ENCODE measurements at places on chromosomes 2 and 18. TPM values are rescaled to one million over a fixed set of nuclear protein-coding genes. Genes with fewer than 3 reads are reported as not detected.

GRCh38 chr2:58601017-58601416 is 359.9 kb upstream of the FANCL start:
- H3K27me3 ChIP-seq: no peaks in the 10 kb centered on the region
- H3K4me1 ChIP-seq: no peaks in the 10 kb centered on the region
- H3K36me3 ChIP-seq: no peaks in the 10 kb centered on the region
- DNase-seq: no peak
- no peak overlapping the region for H3K4me3 ChIP-seq

DNA sequence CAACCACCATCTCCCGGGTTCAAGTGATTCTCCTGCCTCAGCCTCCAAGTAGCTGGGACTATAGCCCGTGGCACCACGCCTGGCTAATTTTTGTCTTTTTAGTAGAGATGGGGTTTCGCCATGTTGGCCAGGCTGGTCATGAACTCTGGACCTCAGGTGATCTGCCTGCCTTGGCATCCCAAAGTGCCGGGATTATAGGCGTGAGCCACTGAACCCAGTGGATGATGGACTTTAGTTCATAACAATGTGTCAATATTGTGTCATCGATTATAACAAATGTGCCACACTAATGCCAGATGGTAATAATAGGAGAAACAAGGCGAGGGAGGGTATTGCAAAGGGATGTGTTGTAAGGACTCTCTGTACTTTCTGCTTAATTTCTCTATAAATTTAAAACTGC is 216.6 kb downstream of the ZBTB7C start:
- H3K27me3 ChIP-seq: no peaks in the 10 kb centered on the region
- no peak overlapping the region for H3K4me3 ChIP-seq
- H3K4me1 ChIP-seq: no peaks in the 10 kb centered on the region
- no peaks in the 10 kb centered on the region for H3K36me3 ChIP-seq
- no peak for DNase-seq
- no peak overlapping the region for H3K27ac ChIP-seq

GRCh38 chr2:26685341-26685740 is 7.2 kb upstream of the KCNK3 start:
- no peak for DNase-seq
- H3K36me3 ChIP-seq: no peaks in the 10 kb centered on the region
- peaks cover 2% of the 10 kb centered on the region for H3K27me3 ChIP-seq
- no peak overlapping the region for H3K4me3 ChIP-seq

GRCh38 chr18:6031002-6031401 is 135.7 kb upstream of the TMEM200C start:
- no peaks in the 10 kb centered on the region for H3K4me1 ChIP-seq
- no peaks in the 10 kb centered on the region for H3K36me3 ChIP-seq
- no peak overlapping the region for H3K27ac ChIP-seq
- no peak overlapping the region for H3K4me3 ChIP-seq

DNA sequence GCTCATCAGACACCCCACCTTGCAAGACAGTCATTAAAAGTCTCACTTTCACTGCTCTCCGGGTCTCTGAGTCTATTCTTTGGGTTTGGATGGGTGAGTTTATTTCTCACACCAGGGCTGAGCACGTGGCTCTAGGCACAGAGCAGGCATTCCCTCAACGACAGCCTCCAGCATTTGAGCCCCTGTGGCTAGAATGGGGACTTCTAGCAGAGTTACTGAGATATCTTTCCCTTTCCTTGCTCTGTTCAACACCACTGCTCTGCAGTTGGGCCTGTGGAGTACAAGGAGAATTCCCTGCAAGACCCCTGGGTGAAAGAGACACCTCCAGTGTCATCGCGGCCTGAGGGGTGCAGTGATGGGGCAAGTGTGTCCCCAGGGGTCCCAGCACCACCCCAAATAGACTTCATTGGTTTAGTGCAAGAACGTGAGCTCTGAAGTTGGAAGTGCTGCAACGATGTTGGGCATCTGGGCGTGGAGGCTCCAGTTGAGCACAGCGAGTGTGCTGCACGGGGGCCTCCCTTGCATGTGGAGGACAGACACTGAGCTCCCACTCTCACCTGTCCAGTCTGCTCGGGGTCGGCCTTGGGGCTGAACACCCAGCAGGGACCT is 184.1 kb upstream of the HS6ST1 start:
- H3K36me3 ChIP-seq: no peaks in the 10 kb centered on the region
- H3K27ac ChIP-seq: no peak overlapping the region

DNA sequence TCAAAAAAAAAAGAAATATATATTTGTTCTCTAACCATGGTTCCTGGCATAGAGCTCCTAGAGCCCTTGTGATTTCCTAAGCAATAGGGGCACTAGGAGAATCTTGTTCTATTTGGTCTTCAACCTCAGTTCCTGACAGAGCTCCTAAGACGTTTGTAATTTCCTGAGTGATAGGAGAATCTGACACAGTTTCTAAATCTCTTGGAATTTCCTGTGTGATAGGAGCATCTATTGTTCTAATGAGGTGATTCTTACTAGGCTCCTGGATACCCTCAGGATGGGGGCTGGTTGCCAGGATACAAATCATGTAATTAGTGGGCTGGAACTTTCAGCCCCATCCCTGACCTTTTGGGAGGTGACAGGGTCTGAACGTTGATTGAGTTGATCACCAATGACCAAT is 245.8 kb downstream of the ZEB2 start:
- H3K27ac ChIP-seq: no peak overlapping the region
- no peaks in the 10 kb centered on the region for H3K36me3 ChIP-seq
- H3K4me1 ChIP-seq: peaks cover under 1% of the 10 kb centered on the region

- peaks cover 29% of the 10 kb centered on the region for H3K27me3 ChIP-seq
- H3K27ac ChIP-seq: peak overlapping the region; percentile 84
- H3K4me3 ChIP-seq: peak overlapping the region; percentile 64
- DNase-seq: peak; percentile 84
These were observed 8.9 kb downstream of the ASIC4 start for GRCh38 chr2:219523031-219523671.

GRCh38 chr2:42359965-42360483 is 993 bp downstream of the COX7A2L start:
- H3K4me3 ChIP-seq: peak overlapping the region; percentile 96
- no peak overlapping the region for H3K27ac ChIP-seq
- H3K27me3 ChIP-seq: no peaks in the 10 kb centered on the region

- no peaks in the 10 kb centered on the region for H3K27me3 ChIP-seq
- H3K27ac ChIP-seq: no peak overlapping the region
- no peak for DNase-seq
- H3K4me1 ChIP-seq: no peaks in the 10 kb centered on the region
These were observed 20.7 kb downstream of the ZBTB7C start for GRCh38 chr18:48388478-48388877.

DNA sequence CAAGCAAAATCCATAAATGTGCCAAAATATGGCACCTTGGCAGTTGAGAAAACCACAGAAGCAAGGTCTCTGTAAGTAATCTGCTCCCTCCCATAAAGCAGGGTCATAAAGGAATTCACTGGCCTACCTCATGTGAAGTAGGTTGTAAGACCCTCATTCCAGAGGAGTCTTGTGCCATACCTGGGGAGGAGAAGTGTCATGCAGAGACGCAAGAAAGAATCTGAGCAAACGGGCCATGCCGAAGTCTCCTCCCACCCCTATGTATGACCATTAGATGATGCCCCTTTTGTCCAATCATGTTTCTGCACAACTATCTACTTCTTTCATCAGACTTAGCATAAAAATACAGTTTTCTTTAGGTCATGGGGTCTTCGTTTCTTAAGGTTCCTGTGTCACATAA is 14.6 kb downstream of the NMUR1 start:
- 0 out of 2 replicates have a peak, but pooled peaks cover 7% of the 10 kb centered on the region for H3K27me3 ChIP-seq
- peaks cover 18% of the 10 kb centered on the region for H3K4me1 ChIP-seq
- DNase-seq: no peak
- no peaks in the 10 kb centered on the region for H3K36me3 ChIP-seq
- no peak overlapping the region for H3K4me3 ChIP-seq

- H3K4me3 ChIP-seq: no peak overlapping the region
- no peaks in the 10 kb centered on the region for H3K27me3 ChIP-seq
- H3K36me3 ChIP-seq: no peaks in the 10 kb centered on the region
- H3K4me1 ChIP-seq: no peaks in the 10 kb centered on the region
These were observed 402.3 kb downstream of the ERBB4 start for GRCh38 chr2:212136216-212136795.

Gene DOK6
- total RNA-seq: 0.35 TPM

Gene OSR1
- not detected for total RNA-seq

Gene ALK
- 0.35 TPM for total RNA-seq

Gene RND3
- 55.3 TPM for total RNA-seq

Gene DAW1
- total RNA-seq: 2.0 TPM

Gene C2orf15
- total RNA-seq: 8.4 TPM

Gene APCDD1
- total RNA-seq: 1.0 TPM

Gene NEB
- total RNA-seq: 8.2 TPM

Gene VIL1
- 9.2 TPM for total RNA-seq

Gene KCNG3
- 33.8 TPM for total RNA-seq
